ENCODE measurements at places on chromosomes 4 and X. TPM values are rescaled to one million over a fixed set of nuclear protein-coding genes. Genes with fewer than 3 reads are reported as not detected.

The GNRHR gene
- total RNA-seq = not detected

DNA sequence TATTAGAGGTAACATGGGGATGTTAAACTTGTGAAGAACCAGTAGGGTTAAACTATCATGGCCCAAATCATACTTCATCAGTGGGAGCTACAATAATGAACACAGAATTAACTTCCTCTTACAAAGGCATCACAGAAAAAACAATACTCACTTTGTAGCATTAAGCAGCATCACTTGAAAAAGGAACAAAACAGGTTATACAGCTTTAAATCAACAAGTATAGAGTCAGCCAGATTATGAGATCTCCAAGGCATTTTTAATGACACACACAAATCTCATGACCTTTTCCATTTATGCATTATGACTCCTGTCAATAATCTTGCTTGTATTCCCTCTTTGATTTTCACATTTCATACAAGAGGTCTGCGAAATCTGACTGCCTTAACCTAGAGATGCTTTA lies 18.3 kb downstream of the FBXL5 start:
- no peak for DNase-seq

DNA sequence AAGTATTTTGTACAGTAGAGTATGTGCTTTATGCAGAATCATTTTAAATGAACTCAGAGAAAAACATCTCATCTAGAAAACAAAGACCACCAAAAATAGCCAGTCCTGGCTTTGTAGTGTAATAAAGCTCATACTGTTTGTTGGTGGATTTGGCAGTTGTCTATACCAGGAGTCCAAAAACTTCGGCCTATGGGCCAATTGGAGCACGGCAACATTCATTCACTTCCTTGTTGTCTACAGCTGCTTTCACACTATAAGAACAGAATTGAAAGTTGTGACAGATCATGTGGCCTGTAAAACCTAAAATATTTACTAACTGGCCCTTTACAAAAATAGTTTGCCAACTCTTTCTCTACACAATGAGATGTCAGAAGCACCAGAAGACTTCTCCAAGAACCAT lies 5.3 kb downstream of the FBXW7 start:
- DNase-seq = no peak

The ARHGAP10 gene
- 3.7 TPM for total RNA-seq

The ASMT gene
- not detected for total RNA-seq

The PLXNA3 gene
- total RNA-seq = 48.9 TPM

GRCh38 chr4:8765084-8765483 lies 106.6 kb downstream of the HMX1 start:
- peak; percentile 1 for DNase-seq

The BCAP31 gene
- total RNA-seq = 203 TPM

- no peak for DNase-seq
Observed at GRCh38 chr4:154376486-154376885, 115.1 kb downstream of the DCHS2 start.

DNA sequence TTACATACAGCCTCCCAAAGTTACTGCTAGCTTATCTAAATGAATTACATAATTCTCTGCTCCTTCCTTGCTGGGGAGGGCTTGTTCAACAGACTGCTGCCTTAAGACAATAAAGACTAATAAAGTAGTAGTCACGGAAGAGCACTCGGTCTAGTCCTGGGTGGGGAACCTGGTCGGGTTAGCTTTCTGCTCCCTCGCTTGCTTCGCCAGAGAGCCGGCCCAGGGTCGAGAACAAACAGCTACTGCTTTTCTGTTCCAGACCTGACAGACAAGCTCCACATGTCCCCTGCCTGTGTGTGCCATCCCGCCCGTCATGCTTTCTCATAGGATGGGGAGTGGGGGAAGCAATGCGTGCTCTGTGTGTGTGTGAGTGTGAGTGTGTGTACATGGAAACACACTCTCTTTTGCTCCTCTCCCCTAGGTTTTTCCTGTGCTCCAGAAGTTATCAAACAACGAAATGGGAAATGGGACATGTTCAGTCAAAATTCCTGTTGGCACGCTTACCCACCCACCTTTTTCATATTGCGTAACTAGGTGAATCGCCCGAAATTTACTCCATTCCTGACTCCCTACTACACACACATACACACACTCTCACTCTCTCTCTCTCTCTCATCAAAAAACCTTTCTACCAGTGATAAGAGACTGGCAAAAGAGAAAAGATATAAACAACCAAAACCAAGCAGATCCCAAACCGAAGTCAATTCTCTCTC lies 1.3 kb downstream of the NPY1R start:
- peak; percentile 33 for DNase-seq

The ERVMER34-1 gene
- total RNA-seq = 0.59 TPM

DNA sequence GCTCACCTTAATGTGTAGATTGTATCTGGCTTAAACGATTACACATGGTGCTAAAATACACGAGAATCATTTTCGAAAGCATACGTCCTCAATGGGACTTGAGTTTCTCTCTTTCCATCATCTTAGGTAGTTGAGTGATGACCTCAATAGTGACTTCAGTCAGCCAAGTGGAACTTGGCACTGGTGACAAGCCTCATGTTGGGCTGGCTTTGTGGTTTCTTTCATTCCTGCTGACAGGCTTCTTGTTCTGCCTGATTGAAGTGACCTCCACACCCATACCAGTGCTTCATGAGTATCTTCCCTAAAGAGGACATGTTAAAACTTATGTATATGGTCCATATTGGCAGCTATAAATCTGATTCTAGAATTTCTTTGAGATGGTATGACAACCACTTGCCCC lies 159.1 kb upstream of the WDR1 start:
- DNase-seq = no peak

The TRIML2 gene
- total RNA-seq = not detected

- no peak for DNase-seq
Observed at GRCh38 chr4:7352486-7352885, 82.2 kb downstream of the PSAPL1 start.

The NRK gene
- 0.06 TPM for total RNA-seq

The AWAT2 gene
- total RNA-seq = not detected

- no peak for DNase-seq
Observed at GRCh38 chr4:31545755-31546154, 825.6 kb downstream of the PCDH7 start.

GRCh38 chr4:125020089-125021034 lies 294.4 kb upstream of the FAT4 start:
- DNase-seq = no peak

The DIPK2B gene
- 2.2 TPM for total RNA-seq

GRCh38 chrX:31838617-31839016 lies 766.8 kb upstream of the FTHL17 start:
- DNase-seq = no peak

DNA sequence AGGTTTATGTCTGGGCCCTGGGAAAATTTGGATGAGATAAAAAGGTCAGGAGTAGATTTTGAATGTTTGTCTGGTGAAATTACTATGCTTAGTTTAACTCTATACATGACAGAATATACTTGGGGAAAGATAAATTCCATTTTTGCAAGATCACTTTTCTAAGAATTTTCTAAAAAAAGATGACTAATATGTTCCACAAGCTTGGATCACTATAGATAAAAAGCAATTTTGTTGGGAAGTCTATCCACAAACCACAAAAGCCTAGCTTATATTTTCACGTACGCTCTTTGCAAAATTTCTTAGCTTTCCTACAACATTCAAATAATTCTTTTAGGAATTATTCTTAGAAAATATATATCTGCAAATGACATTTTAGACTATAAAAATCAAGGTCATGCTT lies 20.6 kb upstream of the COQ2 start:
- no peak for DNase-seq

GRCh38 chr4:165872461-165873297 lies at the start of gene TLL1:
TSS of gene TLL1 (plus strand) at chr4:165873237. CDS start at chr4:165873905, 668 bp downstream.
- no peak for DNase-seq

DNA sequence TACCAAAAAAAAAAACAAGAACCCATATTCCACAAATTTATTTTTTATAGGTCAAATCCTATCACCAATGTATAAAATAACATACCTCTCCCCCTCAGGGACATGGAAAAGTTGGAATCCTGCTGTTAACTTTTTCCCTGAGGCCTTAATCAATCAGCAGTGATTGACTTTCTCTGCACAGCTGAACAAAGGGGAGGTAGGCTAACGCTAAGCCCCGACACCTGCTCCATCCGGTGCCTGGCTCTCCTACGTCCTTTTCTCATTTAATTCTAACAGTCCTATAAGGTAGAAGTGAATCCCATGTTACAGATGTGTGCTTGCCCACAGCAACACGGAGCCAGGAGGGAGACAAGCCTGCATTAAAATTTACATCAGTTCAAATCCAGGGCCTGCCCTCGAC lies 2.8 kb downstream of the CENPU start:
- DNase-seq = no peak

The ARMCX4 gene
- 6.9 TPM for total RNA-seq

The WDR17 gene
- total RNA-seq = 1.1 TPM

DNA sequence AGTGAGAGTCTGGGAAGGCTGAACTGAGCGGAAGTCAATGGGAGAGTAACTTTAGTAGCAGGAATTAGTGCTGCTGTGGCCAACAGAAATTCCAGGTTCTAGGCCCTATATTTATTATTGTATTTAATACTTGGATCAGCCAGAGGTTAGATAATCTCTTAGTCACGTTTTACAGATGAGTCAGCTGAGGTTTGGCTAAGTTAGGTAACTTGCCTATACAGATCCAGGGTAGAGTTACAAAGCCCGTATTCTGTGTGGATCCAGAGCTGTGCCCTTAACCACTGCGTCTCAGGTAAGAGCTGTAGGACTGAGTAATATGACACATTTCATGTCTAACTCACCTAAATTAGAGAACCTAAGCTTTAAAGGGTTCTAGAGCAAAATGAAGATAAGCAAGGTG lies 20.5 kb downstream of the PSMD10 start:
- no peak for DNase-seq

The HTN3 gene
- total RNA-seq = not detected

GRCh38 chr4:109803924-109804571 lies 2.2 kb upstream of the CFI start:
- no peak for DNase-seq

DNA sequence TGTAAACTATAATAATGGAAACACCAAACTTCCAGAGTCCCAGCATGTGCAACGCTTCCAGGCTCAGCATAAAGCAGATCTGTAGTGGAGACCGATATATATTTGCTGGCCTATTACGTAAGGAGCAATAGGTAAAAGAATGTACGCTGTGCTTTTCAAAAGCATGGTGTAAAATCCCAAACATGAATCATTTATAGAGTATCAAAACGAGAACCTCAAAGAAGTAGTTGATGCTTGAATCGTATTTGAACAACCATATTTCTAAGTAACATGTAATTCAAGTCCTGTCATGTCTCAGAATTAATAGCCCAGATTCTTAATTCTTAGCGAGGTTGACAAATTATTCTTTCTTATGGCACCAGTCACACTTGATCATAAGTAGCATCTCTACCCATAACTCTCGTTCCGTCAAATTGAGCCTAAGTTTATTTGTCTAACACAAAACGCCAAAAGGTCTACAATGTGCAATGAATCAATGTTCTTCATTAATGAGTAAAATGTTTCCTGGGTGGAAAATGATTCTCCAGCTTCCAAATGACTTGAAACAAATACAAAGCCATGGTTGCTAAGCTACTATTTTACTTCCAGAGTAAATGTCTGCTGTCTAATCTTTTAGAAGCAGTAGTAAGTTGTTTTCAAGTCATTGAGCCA lies 811.5 kb upstream of the FRG1 start:
- no peak for DNase-seq

- DNase-seq = peak; percentile 91
Observed at GRCh38 chr4:76305971-76306881, at the start of gene STBD1. TSS of gene STBD1 (plus strand) at chr4:76306733. CDS start at chr4:76306770, 37 bp downstream.

DNA sequence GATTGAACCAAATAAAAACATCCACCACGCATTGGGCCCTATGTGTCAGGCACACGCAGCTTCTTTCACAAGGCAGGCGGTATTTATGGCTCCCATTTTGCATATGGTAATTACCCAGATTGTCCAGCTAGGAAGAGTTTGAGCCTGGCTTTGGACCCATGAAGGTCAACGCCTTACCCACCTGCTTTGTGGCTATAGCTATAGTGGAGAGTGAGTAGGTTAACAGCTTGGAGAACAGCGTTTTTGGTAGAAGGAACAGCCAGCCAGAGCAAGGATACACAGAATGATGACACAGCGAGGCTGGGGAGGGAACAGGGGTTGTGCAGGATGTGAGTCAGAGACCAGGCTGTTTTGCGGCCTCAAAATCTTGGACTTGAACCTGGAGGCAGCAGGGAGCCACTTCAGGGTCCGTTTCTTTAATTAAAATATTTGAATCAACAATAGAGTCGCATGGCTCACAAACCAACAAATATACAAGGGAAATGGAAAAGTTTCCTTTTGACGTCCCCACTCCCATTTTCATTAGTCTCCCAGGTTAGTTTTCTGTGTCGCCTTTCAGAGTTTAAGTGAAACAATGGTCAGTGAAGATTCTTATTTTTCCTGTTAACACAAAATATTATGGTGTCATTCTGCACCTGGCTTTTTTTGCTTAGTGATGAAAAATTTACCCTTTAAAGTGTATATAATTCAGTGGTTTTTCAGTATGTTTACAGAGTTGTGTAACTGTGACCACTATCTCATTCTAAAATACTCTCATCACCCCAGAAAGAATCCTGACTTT lies 118.2 kb upstream of the STX18 start:
- DNase-seq = no peak

The FAAH2 gene
- 9.8 TPM for total RNA-seq

The ABLIM2 gene
- 18.7 TPM for total RNA-seq

- peak; percentile 75 for DNase-seq
Observed at GRCh38 chr4:167021545-167022155, 212.6 kb downstream of the SPOCK3 start.

- no peak for DNase-seq
Observed at GRCh38 chr4:98524230-98524629, 134.2 kb downstream of the TSPAN5 start.

DNA sequence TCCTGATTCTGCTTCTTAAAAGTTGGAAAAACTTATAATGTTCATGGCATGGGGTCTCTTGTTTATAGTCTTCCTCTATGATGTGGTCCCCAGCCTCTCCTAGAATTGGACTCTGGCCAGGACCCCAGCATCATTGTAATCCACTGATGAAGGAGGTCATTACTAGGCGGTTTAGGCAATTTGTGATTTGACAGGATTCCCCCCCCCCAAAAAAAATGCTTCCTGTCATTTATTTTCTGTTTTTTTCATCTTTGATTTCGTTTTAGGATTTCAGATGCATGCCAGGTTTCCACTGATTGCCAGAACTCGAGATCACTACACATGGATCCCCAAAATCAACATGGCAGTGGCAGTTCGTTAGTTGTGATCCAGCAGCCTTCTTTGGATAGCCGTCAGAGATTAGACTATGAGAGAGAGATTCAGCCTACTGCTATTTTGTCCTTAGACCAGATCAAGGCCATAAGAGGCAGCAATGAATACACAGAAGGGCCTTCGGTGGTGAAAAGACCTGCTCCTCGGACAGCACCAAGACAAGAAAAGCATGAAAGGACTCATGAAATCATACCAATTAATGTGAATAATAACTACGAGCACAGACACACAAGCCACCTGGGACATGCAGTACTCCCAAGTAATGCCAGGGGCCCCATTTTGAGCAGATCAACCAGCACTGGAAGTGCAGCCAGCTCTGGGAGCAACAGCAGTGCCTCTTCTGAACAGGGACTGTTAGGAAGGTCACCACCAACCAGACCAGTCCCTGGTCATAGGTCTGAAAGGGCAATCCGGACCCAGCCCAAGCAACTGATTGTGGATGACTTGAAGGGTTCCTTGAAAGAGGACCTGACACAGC lies 4.9 kb downstream of the SPRY1 start:
- no peak for DNase-seq

- DNase-seq = no peak
Observed at GRCh38 chr4:6779667-6780565, 2.6 kb upstream of the KIAA0232 start.

GRCh38 chrX:275967-276580 lies 5.1 kb upstream of the PLCXD1 start:
- peak; percentile 86 for DNase-seq

GRCh38 chr4:156954587-156954986 lies 17.0 kb downstream of the PDGFC start:
- no peak for DNase-seq
